Caki2 (cell line): ENCODE measurements at places on chromosomes 7 and 10. TPM values are rescaled to one million over a fixed set of nuclear protein-coding genes. Genes with fewer than 3 reads are reported as not detected.

Gene CCL24
- not detected in 2 replicates for total RNA-seq

Gene WIPF3
- total RNA-seq, result 0.27 TPM in 1 of 2 replicates, not detected in the other

Gene ITGA8
- total RNA-seq, result not detected in 2 replicates

Gene AKR1D1
- not detected in 2 replicates for total RNA-seq

Gene ASAH2
- 0.47 TPM in 1 of 2 replicates, not detected in the other for total RNA-seq

Gene IKZF5
- 0.57 and 3.8 TPM in 2 replicates for total RNA-seq

Gene PDE1C
- 0.17 and 10.2 TPM in 2 replicates for total RNA-seq

Gene PON1
- not detected in 2 replicates for total RNA-seq

Gene HYAL4
- total RNA-seq, result not detected in 2 replicates
